Activated T-helper 9 cell treated with anti-CD3 and anti-CD28 coated beads, Interleukin-2, amount 50 U/mL, for 16 hours (primary cell): ENCODE measurements at places on chromosomes 4 and X.

DNA sequence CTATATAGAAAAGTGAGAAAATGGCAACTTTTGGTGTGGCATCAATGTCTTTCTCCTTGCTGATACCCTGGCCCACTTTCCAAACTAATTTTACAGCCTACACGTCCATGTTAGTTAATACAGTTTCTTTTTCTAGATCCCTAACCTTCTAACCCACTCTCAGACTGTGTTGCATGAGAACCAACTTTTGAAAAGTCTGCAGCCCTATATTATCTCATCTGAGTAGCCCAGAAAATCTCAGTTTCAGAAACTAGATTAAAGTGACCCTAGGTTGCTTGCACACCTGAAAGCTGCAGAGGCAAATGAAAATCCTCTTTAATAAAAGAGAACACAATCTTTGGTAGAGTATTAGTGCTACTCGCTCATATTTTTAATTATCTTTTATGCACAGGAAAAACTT lies 371.6 kb upstream of the EMCN start:
- DNase-seq = no peak

DNA sequence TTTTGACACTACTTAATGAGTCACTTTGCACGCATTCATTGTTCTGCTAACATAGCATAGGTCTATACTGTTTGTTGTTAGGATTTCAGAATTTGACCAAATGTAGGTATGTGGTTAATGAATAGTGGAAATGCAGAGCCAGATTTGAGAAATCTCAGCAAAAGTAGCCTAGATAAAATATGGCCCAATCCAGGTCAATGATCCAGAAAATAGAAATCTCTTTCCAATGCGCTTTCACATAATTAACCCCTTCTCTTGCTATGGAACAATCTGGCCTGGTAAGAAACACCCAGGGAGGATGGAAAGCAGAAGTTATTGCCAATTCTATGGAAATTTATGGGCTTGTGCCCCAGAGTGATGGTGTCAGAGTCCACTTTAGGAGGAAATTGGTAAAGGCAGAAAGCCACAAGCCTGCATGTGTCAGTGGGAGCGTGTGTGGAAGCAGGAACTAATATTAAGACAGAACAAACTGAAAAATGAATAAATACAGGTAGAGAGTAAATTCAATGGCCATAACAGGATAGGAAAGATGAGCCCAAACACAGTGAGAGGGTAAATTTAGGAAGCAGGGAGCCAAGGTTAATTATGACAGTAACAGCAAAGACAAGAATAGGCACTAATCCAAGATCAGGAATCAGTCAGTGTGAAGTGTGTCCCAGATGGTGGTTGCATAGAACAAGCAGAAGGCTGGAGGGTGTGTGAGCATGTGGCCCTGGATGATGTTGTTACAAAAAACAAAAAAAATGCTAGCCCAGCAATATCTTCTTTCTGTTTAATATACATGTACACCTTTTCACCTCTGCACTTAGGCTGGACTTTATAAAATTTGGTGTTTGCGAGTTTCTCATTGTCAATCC lies 102.9 kb downstream of the SYTL5 start:
- DNase-seq = no peak

DNA sequence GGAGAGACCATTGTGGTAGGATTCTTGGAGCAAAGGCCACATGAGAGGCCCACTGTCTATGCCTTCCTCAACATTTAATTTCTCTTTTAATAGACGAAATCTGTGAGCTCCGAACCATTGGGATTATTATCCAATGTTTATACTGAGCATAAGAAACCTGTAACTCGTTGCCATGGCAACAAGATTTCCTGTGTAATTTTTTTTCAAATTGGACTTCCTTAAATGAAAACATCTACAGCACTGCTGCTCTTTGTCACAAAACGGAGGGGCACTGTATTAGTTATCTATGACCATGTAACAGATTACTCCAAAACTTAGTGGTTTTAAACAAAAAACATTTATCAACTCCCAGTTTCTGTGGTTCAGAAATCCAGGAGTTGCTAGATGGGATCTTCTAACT lies 38.7 kb downstream of the PPP1R2C start:
- DNase-seq = no peak

DNA sequence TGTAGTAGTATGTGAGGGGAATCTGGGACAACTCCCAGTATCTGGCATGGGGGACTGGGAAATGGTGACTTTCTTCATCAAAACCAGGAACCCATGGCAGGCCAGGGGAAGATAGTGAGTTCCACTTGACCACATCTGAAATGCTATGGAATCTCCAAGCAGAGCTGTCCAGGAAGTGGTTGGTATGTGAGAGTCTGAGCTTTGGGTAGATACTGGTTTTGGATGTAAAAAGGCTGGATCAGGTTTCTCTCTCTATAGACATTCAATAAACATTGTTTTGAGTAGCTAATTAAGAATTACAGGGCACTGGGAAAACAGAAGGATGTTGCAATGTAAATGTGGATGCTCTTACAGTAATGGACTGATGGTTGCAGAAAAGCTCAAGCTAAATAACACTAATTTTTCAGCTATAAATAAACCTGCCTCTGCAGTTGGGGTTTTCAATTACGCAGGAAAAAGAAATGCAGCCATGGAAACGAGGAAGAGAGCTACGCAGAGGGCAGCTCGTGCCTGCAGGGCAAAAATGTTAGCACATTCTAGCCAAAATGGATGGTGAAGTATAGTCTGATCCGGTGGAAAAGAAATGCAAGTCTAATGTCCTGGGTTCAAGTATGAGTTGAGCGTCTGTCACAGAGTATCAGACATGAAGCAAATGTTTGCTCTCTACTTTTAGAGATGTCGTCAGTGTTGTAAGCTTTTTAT lies 13.4 kb upstream of the CHRNA9 start:
- DNase-seq = no peak

GRCh38 chr4:92183825-92184224 lies 119.9 kb upstream of the GRID2 start:
- no peak for DNase-seq

DNA sequence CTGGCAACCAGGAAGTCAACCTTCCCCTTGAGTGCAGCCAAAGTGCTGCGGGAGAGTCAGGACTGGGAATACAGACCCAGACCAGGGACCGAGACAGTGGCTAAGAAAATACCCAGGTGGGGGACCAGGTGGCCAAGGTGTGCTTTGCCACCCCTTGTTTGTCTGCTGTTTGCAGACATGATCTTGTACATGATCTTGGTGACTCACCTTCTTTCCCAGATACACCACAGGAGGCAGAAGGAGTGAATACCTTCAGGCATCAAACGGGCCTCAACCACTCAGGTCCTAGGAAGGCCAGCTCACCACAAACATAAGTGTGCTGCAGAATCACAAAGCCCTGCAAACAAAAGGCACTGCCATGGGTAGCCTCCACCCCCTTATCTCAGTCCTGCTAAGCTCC lies 62.0 kb downstream of the CNGA2 start:
- DNase-seq = no peak

- DNase-seq = no peak
These were observed 24.2 kb downstream of the RBPJ start for GRCh38 chr4:26344901-26345564.

DNA sequence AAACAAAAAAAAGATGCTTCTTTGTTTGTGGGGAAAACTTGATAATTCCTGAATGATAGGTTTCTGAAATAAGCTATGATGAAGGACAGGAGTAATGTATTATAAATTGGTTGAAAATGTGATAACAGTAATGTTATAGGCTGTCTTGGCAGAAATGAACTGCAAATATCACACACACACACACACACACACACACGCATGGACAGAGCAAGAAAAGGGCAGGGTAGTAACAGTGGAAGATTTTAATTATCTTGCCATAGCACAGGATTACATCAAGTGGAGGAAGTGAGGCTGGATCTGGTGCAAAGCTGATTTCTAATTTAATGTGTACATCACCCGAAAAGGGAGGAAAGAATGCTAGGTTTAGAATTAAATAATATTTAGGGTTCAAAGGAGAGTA lies 97.5 kb upstream of the CXXC4 start:
- DNase-seq = no peak

DNA sequence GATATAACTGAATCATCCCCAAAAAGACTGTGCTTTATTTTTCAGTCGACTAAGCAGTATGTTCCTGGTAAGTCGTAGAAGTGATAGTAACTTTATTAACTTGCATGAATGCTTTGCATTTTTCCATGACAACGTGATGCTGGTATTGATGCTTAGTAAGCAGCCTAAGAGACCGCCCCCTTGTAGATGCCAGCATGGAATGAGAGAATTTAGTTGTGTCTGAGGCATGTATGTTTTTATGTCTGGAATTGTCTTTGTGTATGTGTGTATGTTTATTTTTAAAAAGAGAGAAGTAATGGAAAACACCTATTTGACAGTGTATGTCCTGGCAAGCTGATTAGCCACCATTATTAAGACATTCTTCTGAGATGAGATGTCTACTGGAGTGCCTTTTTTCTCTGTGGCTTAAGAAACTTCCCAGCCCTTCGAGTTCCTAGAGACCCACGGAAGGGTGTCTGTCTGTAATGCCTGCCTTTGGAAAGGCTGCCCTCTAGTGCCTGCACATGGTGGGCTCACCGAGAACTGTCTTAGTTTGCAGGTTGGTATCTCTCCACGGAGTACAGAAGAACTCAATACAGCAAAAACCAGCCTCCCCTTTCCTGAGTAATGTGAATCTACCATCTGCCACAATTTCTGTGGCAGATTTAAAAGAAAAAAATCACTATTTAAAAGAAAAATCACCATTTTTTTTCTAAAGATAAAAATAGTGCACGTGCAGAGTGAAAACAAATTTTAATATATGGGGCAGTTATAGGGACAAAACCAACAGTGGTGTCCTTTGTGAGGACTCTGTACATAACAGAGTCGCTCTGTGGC lies 85.9 kb downstream of the AASDH start:
- DNase-seq = peak; percentile 24

GRCh38 chr4:38056011-38056685 lies 96.0 kb downstream of the PTTG2 start:
- DNase-seq = no peak

DNA sequence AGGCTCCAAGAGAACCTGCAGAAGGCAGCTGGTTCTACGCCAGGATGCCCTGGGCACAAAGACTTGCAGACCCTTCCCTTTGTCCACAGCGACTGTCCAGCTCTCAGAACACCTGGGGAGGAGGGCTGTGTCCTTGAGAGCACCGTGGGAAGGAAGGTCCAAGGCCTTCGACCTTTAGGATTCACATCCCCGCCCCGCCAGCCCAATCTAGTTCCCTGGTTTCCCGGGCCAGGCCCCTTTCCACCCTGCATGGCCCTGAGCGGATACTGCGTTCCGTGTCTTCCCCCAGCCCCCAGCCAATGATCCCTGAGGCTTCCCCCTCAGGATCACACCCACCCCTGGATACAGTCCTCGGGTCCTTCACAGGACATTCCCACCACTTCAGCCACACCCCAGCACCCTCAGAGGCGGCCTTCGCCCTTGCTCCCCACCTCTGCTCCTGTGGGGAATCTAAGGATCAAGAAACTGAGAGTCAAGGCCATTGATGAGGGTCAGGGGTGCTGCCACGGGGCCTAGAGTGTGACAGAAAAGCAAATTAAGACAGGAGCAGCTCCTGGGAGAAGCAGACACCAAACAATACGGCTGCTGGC lies 9.1 kb downstream of the ABCD1 start:
- no peak for DNase-seq

DNA sequence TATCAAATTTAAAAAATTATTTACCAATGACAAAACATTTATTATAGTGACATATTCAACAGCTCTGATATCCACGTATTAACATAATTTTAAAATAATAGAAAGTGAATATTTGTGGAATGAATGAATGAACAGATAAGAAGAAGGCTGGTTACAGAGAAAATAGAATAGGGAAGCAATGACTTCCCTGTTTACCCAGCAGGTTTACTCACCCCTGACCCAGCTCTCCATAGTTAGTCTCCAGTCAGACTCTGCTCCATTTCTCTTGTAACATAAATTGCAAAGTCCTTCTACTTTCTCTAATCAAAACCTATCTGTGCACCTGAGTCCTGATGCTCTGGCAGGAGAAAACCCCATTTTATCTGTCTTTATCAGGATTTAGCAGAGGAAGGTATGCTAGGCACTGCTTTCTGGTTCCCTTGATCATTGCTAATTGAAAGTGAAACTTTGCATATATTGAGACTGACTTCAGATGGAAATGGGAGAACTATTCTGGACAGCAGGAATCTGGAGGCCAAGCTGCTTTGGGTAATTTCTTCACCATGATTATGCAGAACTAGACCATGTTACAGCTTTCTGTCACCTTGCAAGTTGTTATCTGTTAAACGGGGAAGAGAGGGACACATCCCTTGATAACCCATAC lies 363.0 kb downstream of the FAT4 start:
- no peak for DNase-seq

DNA sequence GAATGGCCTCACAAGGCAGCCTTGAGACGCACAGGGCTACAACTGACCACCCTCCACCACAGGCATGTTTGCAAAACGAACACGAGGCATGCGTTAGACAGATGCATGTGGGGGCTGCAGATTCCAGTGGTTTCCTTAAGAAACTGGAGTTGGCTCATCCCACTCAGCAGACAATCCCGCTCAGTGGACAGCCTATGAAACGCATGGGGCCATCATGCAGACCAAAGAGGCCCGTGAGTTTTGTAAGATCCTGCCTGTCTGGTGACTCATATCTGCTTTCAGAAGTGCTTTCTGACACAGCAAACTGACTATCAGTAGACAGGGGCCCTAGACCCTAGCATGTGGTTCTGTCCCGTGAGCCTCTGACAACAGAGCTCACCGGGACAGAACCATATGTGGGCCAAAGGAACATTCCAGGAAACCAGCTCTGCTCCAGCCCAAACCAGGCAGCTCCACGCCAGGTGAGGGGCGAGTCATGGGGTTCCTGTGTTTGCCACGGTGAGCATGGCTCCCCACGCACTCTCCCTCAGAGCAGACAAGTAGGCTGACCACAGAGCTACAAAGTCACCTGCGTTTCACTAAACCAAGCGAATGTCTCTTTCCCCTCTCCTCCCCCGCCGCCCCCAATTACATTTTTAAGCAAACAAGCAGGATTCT lies 74.4 kb downstream of the MTMR1 start:
- DNase-seq = no peak

DNA sequence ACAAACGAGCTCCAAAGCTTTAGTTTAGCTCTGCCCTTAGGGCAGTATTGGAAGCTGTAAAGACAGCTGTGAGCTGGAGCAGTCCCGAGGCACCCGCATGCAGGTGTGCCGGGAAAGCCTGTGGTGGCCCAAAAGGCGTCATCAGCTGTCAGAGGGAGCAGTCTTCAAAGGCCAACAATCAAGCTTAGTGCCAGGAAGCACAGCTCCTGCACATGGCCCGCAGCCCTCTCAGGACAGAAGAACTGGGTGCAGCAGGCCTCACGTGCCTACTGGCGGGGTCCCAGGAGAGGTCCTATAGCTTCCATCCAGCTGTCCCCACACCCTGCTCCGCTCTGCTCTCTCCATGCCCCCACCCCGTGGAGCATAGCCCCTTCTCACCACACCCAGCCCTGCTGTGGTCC lies 92.2 kb upstream of the TRIM2 start:
- DNase-seq = no peak

DNA sequence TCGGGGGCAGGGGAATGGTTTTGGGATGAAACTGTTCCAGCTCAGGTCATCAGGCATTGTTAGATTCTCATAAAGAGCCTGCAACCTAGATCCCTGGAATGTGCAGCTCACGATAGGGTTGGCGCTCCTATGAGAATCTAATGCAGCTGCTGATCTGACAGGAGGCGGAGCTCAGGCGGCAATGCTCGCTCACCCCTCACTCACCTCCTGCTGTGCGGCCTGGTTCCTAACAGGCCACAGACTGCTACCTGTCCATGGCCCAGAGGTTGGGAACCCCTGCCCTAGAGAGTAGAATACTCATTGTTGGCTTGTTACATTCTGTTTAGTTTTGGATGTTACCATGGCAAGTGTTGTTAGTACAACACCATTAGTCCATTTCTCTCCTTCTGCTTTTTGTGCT lies 40.8 kb upstream of the STX18 start:
- no peak for DNase-seq
